Spinal cord (tissue), 10 donors: ENCODE measurements at places on chromosomes 2 and 18. TPM values are rescaled to one million over a fixed set of nuclear protein-coding genes. Genes with fewer than 3 reads are reported as not detected.

DNA sequence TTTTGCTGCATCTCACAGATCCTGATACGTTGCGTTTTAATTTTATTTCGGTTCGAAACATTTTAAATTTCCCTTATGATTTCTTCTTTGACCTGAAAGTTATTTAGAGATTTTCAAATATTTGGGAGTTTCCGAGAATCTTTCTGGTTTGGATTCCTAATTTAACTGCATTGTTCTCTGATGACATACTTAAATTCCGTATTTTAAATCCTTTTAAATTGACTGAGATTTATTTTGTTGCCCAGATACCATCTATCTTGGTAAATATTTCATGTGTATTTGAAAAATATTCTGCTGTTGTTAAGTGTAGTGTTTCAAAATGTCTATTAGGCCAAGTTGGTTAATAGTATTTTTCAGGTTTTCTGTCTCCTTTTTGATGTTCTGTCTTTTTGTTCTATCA, 37.7 kb downstream of the MROH2A start:
- H3K4me3 ChIP-seq = no peak overlapping the region
- no peaks in the 10 kb centered on the region for H3K27me3 ChIP-seq
- H3K27ac ChIP-seq = no peak overlapping the region

DNA sequence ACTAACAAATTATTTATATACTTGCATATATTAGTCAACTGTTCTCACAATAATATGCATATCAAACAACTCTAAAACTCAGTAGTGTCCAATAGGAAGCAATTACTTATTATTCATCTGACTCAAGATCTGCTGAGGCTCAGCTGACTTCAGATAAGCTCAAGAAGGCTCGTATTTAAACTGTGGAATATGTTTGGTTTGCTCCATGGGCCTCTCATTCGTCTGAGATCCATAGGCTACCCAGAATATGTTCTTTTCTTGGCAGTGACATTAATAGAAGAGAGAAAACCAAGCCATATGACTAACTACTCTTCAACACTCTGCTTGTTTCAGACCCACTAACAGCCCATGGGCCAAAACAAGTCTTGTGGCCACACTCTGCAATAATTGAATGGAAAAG, 107.7 kb upstream of the MAP2 start:
- no peak overlapping the region for H3K4me3 ChIP-seq
- H3K27me3 ChIP-seq = no peaks in the 10 kb centered on the region
- no peaks in the 10 kb centered on the region for H3K36me3 ChIP-seq
- DNase-seq = no peak
- no peak overlapping the region for H3K27ac ChIP-seq

- H3K4me3 ChIP-seq = no peak overlapping the region
- H3K27me3 ChIP-seq = no peaks in the 10 kb centered on the region
- no peak for DNase-seq
Observed at GRCh38 chr18:3554091-3554601, 104.2 kb downstream of the TGIF1 start.

DNA sequence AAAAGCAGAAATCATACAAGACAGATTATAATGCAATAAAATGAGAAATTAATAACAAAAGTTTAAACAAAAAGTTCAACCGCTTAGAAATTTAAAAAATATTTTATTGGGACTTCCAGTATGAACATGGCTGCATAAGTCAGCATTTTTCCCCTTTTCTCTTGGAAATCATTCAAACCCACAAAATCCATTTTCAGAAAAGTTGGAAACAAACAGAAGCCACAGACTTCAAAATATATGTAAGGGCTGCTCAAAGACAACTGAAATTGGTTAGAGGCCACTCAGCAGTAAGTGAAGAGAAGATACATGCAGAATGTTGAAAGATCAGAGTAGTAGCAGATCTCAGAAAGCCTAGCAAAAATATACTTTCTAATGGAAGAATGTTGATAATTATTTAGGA, 194.0 kb downstream of the DYSF start:
- no peaks in the 10 kb centered on the region for H3K36me3 ChIP-seq
- H3K4me3 ChIP-seq = no peak overlapping the region
- no peak overlapping the region for H3K27ac ChIP-seq
- peaks cover 16% of the 10 kb centered on the region for H3K4me1 ChIP-seq
- no peaks in the 10 kb centered on the region for H3K27me3 ChIP-seq

DNA sequence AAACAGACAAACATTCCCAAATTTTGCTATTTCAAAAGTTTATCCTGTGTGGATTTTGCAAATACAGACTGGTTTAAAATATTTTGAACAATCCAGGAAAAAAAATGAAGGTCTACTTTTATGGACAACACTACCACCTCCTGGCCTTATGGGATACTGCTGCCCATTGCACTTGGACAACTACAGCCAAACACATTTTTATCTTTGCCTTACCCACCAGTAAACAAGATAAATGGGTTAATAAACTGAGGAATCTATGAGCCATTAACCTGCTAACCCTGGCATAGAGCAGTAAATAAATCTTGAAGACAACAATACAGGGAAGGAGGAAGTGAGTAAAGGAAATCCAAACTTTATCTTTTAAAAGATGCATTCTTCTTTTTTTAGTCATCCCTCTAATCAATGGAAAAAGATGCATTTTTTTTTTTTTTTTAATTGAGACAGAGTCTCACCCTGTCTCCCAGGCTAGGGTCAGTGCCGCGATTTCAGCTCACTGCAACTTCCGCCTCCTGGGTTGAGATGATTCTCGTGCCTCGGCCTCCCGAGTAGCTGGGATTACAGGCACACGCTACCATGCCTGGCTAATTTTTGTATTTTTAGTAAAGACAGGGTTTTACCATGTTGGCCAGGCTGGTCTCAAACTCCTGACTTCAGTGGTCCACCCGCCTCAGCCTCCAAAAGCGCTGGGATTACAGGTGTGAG, 2.1 kb upstream of the SPIRE1 start:
- H3K4me1 ChIP-seq = peaks cover 11% of the 10 kb centered on the region
- H3K4me3 ChIP-seq = no peak overlapping the region
- H3K27ac ChIP-seq = no peak overlapping the region
- H3K36me3 ChIP-seq = peaks cover 4% of the 10 kb centered on the region

DNA sequence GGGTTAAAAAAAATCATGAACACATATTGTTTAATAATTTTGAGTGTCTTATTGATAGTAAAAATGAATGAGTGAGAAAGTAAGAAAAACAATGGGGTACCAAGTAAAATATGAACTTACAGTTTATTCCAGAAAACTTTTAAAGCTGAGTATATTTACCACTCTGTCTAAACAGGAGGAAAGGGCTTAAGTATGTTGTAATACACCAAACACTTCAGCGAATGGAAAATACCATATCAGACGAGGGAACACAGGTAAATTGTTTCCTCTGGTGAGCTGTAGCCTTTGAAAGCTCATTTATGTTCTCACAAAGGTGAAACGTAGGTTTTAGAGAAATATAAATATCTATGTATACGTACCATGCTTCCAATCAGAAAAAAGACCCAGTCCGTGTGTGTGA, 1209.6 kb upstream of the ZEB2 start:
- no peaks in the 10 kb centered on the region for H3K36me3 ChIP-seq
- no peak overlapping the region for H3K4me3 ChIP-seq
- no peaks in the 10 kb centered on the region for H3K27me3 ChIP-seq
- no peaks in the 10 kb centered on the region for H3K4me1 ChIP-seq
- no peak for DNase-seq

DNA sequence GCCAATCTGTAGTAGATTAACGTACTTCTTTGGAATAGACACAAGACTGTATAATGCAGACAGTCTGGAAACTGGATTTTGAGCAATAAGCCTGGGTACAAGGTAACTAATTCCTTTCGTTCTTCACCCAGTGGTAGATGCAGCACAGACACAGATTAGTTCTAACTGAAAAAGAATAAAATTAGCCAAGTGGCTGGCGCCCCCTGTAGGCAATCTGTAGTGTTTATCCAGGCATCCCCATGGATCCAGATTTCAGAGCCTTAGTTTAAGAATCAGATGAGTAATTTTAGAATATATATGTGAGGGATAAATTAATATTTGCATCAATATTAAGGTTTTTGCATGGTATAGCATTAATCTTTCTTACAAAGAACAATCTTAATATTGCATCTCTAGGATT, 563.9 kb downstream of the DCC start:
- no peak overlapping the region for H3K27ac ChIP-seq
- H3K4me3 ChIP-seq = no peak overlapping the region
- DNase-seq = peak; percentile 47
- H3K4me1 ChIP-seq = peaks cover 5% of the 10 kb centered on the region
- no peaks in the 10 kb centered on the region for H3K27me3 ChIP-seq

GRCh38 chr2:135636982-135637381, 104.7 kb upstream of the UBXN4 start:
- H3K27ac ChIP-seq = no peak overlapping the region
- H3K4me3 ChIP-seq = no peak overlapping the region

DNA sequence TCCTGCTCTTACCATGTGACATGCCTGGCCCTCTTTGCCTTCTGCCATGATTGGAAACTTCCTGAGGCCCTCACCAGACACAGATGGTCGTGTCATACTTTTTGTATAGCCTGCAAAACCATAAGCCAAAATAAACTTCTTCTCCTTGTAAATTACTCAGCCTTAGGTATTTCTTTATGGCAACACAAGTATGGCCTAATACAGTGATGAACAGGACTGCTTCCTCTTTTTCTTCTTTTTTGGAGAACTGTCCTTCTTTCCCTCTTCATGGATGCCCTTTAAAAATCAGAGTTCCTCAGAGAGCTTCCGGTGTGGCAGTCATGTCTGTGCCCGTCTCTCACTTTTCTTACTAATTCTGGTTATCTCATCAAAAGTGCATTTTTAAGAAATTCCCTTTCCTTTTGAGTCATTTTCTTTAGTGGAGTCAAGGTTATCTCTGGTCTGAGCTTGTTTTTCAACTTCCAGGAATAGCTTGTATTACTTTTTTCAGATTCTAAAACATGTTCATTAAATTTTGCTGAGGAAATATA, 9.2 kb upstream of the IL1A start:
- no peaks in the 10 kb centered on the region for H3K36me3 ChIP-seq
- no peaks in the 10 kb centered on the region for H3K4me1 ChIP-seq
- no peaks in the 10 kb centered on the region for H3K27me3 ChIP-seq
- H3K4me3 ChIP-seq = no peak overlapping the region

- H3K36me3 ChIP-seq = peaks cover 21% of the 10 kb centered on the region
- no peak for DNase-seq
- no peak overlapping the region for H3K27ac ChIP-seq
- no peaks in the 10 kb centered on the region for H3K27me3 ChIP-seq
Observed at GRCh38 chr2:206160807-206161179, 1.1 kb downstream of the EEF1B2 start.

DNA sequence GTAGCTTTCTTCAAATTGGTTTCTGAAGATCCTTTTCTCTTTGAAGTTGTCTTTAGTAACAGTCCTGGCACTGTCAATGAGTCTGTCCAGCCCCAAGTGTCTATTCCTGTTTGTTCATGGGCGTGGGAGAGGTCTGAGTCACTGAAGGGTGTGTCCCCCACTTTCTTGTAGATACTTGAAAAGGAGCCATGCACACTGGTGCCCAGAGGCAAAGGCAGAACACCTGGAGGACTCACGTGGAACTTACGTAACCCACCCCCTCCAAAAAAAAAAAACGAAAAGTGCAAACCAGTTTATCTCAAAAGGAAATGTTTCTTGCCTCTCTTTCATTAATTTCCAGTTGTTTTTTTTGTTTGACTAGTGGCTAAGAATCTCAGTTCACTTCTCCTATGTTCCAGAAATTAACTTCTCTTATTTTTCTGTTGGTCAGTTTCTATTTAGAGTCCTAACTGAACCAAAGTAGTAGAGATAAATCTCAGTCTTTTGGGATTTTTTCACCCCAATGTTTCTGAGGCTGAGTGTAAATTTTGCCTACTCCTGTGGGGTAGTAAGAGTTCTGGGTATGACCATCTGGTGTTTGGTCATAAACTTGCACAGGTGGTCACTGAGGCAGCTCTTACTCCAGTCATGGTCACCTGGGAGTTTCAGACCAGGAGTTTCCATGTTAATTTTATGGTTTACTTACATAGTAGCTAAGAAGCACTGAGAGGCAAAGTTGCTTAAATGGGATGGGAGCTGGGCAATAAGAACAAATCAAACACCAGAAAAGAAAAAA, 54.9 kb downstream of the DSC3 start:
- H3K36me3 ChIP-seq = no peaks in the 10 kb centered on the region
- no peak overlapping the region for H3K4me3 ChIP-seq
- H3K27me3 ChIP-seq = no peaks in the 10 kb centered on the region
- no peak overlapping the region for H3K27ac ChIP-seq
- no peak for DNase-seq

DNA sequence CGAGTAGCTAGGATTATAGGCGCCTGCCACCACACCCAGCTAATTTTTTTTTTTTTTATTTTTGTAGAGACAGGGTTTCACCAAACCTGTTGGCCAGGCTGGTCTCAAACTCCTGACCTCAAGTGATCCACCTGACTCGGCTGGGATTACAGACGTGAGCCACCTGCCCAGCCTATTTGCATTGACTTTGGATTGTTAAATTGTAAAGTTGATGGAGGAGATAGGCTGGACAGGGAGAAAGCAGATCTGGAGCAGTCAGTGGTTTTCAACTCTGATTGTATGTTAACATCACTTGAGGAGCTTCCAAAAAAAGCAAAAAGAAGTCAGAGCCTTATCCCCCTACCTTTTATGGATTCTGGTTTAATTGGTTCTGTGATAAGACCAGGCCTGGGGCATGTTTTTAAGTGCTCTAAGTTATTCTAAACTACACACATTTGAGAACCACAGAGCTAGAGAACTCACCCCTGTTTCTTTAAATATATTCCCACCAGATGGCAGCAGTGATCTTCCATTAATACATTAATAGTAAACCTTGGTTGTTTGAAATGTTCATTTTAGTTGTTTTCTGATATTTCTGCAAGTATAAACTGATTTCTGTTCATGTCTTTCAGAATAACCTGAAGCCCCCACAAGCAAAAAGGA, 7.5 kb downstream of the C2orf49 start:
- H3K36me3 ChIP-seq = peaks cover 15% of the 10 kb centered on the region
- no peak overlapping the region for H3K27ac ChIP-seq
- H3K4me3 ChIP-seq = no peak overlapping the region
- DNase-seq = peak; percentile 84
- no peaks in the 10 kb centered on the region for H3K4me1 ChIP-seq

The CENPO gene
- polyA plus RNA-seq = 21.0 TPM

The DIS3L2 gene
- 34.0 TPM for polyA plus RNA-seq

The PDE11A gene
- polyA plus RNA-seq = 2.4 TPM

The SIX3 gene
- not detected for polyA plus RNA-seq

The AMER3 gene
- 11.0 TPM for polyA plus RNA-seq

The LRRTM4 gene
- polyA plus RNA-seq = 17.0 TPM

The ADD2 gene
- polyA plus RNA-seq = 71.8 TPM

The TMEM150A gene
- polyA plus RNA-seq = 18.5 TPM

The INO80B gene
- polyA plus RNA-seq = 38.7 TPM
